Lung microvascular endothelial cell (primary cell): ENCODE measurements at places on chromosomes 12 and 14. TPM values are rescaled to one million over a fixed set of nuclear protein-coding genes. Genes with fewer than 3 reads are reported as not detected.
A peak's percentile ranks its signal among the peaks of the same experiment; 100 is the strongest.

DNA sequence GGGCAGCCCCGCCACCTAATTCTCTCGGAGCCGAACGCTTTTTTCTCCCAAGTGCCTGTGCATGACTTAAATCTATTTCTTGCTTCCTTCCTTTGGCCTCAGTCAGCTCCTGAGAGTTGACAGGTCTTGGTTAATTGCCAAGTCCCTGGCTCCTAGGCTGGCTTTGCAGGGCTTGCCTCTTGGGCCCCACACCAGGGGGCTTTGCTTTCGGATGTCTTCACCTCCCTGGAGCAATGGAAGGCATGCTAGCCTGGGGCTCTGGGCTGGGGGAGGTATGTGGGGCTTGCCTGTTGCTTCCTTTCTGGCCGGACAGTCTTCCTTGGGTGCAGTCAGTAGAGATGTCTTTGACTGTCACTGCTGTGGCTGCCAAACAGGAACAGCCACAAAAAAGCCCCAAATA is 2.2 kb upstream of the KRT80 start:
- no peak for DNase-seq

FOXN4 gene
- total RNA-seq: not detected in 2 replicates

DNA sequence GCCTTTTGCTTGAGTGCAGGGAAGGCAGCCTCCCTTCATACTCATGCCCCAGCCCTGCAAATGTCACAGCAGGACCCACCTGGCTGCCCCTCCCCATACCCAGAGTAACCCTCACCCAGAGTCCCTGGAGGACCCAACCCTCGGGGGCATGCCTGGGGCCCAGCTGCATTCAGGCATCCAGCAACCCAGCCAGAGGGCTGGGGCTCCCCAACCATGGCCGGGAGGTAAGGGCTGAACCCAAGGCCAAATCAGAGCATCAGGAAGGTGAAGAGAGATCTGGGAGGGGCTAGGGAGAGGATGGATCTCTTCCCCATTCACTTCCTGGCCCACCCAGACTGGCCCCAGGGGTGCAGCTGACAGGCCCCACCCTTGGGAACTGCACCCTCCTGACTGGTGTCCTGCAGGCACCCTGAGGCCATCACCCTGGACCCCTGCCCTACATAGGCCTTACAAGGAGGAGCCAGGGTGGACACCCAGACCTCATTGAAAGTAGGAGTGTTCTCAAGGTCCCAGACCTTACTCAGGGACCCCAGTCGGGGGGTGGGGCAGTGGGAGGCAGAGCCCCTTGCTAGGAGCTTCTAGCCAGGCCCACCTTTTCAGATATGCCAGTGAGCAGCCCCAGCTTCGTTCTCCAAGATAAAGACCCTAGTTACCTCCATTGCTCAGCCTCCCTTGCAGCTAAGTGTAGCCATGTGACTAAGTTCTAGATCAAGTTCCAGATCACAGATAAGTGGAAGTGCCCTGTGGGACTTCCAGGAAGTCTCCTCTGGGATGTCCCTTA is 849 bp upstream of the PLD4 start:
- no peak for DNase-seq

DNA sequence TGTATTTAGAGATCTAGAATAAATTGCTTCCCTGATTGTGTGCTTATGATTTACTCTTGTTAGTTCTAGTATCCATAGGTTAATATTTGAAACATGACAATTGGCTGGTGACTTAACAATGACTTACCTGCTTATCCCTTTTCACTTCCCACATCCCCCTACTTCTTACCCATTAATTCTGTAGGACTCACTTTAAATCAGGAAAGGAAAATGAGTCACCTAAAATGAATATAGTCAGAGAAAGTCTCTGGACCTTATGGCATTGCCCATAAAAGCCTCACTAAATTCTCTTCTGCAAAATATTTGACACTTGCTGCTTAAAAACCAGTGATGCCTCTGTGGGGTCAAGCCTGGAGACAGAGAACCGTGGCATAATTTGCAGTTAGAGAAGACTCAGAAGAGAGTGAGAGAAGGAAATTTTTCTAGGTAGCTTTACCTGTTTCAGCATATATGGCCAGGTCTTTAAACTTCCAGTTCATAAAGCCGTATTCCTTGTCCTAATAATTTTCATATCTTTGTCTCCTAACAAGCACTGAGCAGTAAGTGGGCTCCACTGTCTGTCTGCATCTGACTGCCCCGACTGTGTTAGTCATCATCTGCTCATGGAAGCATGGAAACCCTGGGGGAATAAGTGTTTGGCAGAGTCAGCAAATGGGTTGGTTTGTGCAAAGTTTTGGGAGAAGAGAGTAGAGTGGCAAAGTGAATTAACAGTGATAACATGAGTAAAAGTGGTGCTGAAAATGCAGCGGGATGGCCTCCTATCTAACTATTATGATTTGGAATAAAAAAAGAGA is 294.4 kb downstream of the AKAP6 start:
- DNase-seq: no peak

DNA sequence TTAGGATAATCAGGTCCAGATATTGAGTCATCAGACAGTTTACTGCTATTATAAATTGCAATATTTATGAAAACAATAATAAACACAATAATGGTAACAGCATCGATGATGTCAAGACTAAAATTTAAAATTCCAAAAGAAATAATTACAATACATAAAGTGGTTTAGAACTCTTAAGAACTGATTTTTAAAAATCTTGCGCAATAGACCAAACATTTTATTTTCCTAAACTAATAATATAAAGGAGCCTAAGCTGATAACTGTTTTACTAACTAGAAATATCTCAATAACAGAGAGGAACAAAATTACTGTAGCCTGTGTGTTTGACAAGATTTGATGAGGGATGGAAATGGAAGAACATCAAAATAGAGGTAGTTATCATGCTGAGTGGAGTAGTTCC is 93.9 kb upstream of the TRHDE start:
- DNase-seq: no peak

DNA sequence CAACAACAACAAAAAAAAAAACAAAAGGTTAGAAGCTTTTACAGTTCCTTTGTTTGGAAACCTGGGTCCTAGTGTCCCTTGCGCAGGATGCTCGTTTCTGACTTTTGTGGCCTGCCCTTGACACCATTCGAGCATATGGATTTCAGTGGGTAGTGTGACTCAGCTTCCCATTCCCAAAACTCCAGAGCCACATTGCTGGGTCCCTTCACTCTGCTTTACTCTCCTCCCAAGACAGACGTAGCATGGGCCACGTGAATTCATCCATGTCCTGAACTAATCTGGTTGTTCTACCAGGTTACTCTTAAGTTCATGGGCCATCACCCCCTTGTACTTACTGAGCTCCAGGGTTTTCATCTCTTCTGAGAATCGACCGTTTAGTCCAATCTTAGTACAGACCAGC is 68.0 kb upstream of the MAX start:
- no peak for DNase-seq

DNA sequence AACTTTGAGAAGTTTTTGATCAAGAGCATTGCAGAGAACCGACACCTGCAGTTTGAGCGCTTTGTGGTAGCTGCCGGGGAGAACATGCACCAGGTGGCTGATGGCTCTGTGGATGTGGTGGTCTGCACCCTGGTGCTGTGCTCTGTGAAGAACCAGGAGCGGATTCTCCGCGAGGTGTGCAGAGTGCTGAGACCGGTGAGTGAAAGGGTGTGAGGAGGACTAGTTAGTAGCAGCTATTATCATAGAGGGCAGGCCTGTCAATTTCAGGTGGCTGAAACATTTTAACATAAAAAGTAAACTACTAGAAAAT is 27.0 kb upstream of the HIGD1C start:
- peak; percentile 37 for DNase-seq

DNA sequence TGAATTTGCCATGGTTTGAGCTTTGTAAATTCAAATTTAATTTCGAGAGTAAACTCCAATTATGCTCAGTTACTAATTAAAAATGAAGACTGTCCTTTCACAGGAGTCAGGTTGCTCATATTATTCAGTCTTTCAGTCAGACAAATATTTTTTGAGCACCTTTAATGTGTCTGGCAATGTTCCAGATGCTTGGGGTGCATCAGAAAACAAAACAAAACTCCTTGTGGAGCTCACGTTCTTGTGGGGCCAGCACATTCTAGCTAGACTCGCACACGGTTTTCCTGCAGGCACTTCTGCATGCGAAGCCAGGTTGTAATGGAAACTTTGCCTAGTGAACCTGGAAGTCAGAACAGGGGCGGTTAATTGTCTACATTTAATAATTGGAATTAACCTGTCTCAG is 64.0 kb upstream of the ATF1 start:
- DNase-seq: no peak

SMCO2 gene
- total RNA-seq: 0.20 and 0.22 TPM in 2 replicates

GRCh38 chr14:59251811-59252771 is 63.6 kb downstream of the DAAM1 start:
- DNase-seq: no peak

SCN8A gene
- under 0.01 and 0.44 TPM in 2 replicates for total RNA-seq
